ENCODE measurements at places on chromosomes 2 and 18. TPM values are rescaled to one million over a fixed set of nuclear protein-coding genes. Genes with fewer than 3 reads are reported as not detected.

Gene CD207
- total RNA-seq: not detected

Gene HOXD8
- total RNA-seq: 7.7 TPM

Gene SULT1C2
- total RNA-seq: not detected

Gene DSC2
- 2.8 TPM for total RNA-seq

Gene SERPINB12
- not detected for total RNA-seq

Gene FAM228A
- total RNA-seq: under 0.01 TPM

Gene CFAP65
- not detected for total RNA-seq

Gene LCT
- not detected for total RNA-seq

Gene PLCD4
- total RNA-seq: 0.59 TPM

Gene BMP10
- not detected for total RNA-seq

Gene HS1BP3
- 32.1 TPM for total RNA-seq

Gene GPR35
- total RNA-seq: 0.30 TPM

Gene G6PC2
- not detected for total RNA-seq

Measured in smooth muscle cell of the umbilical artery (primary cell).